GM23338 (cell line): ENCODE measurements at places on chromosomes 11 and 22. TPM values are rescaled to one million over a fixed set of nuclear protein-coding genes. Genes with fewer than 3 reads are reported as not detected.

NRXN2 gene
- polyA plus RNA-seq, result 3.4 and 5.7 TPM in 2 replicates

TYR gene
- polyA plus RNA-seq, result 0.08 TPM in 1 of 2 replicates, not detected in the other

DNA sequence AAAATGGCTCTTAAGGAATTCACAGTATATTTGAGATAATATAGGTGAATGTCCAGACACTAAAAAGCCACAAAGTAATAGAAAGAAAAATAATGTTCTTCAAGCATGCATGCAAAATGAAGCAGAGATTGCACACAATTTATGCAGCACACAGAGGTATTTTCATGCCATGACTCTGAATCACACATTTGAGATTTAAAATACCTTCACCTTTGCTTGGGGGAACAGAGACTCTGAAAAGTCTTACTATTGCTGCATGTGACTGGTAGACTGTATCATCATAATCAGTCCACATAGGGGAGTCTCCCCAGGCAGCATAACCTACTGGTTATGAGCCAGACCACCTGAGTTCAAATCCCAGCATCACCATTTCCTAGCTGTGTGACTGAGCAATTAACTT, 96.2 kb downstream of the RCN1 start:
- H3K27ac ChIP-seq, result no peak overlapping the region
- H3K4me3 ChIP-seq, result no peak overlapping the region
- H3K27me3 ChIP-seq, result no peaks in the 10 kb centered on the region
- H3K4me1 ChIP-seq, result no peaks in the 10 kb centered on the region
- H3K36me3 ChIP-seq, result no peaks in the 10 kb centered on the region

DNA sequence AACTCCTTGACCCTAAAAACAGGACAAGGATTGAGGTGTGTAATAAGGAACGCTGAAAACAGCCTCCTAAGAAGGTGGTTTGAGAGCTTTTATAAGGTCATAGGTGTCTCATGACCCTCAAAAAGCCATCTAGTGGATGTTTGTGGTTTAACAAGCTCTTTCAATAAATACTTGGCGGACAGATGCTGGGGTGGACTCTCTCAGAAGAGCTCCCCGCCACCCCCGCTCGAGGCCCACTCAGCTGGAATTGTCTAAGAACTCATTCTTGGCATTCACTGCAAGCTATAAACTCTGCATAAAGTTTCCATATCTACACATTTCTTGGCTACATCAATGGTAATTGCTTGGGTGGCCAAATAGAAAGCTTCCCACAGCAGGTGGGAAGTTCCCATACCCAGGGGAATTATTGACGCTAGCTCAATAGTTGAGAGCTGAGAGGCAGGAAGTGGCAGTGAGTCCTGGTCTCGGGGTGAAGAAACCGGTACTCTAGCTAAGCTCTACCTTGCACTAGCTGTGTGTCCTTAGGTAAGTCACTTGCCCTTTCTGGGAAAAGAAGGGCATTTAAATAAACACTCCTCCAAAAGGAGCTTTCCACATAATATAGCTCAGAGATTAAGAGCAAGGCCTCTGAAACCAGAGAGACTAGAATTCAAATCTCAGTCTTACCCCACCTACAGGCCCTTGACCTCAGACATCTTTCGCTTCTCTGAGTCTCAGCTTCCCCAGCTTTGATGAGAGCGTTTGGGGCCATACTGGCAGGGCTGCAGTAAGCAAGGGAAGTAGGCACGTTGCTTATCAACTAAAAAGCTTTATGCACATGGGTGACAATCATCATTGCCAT, 6.4 kb downstream of the MS4A15 start:
- no peaks in the 10 kb centered on the region for H3K4me1 ChIP-seq
- H3K4me3 ChIP-seq, result no peak overlapping the region
- H3K36me3 ChIP-seq, result no peaks in the 10 kb centered on the region
- H3K27ac ChIP-seq, result no peak overlapping the region

GRCh38 chr11:74412733-74413359, 14.6 kb upstream of the PGM2L1 start:
- no peaks in the 10 kb centered on the region for H3K36me3 ChIP-seq
- no peak overlapping the region for H3K4me3 ChIP-seq
- DNase-seq, result no peak
